ENCODE measurements at places on chromosomes 16 and 17.

DNA sequence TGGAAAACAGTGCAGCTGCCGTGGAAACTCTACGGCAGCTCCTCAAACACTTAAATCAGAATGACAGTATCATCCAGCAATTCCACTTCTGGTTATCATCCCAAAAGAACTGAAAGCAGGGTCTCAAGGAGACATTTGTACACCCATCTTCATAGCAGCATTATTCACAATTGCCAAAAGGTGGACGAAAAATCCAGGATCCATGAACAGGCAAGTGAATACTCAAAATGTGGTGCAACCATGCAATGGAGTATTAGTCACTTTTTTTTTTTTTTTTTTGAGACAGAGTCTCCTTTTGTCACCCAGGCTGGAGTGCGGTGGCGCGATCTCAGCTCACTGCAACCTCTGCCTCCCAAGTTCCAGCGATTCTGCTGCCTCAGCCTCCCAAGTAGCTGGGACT lies 10.6 kb upstream of the AATK start:
- H3K36me3 ChIP-seq: peaks cover 7% of the 10 kb centered on the region
- DNase-seq: no peak
- peaks cover 7% of the 10 kb centered on the region for H3K4me1 ChIP-seq
- H3K27ac ChIP-seq: no peak overlapping the region
- no peaks in the 10 kb centered on the region for H3K27me3 ChIP-seq

GRCh38 chr17:33494151-33494550 lies 201.1 kb upstream of the ASIC2 start:
- no peak for DNase-seq
- no peaks in the 10 kb centered on the region for H3K27me3 ChIP-seq
- no peaks in the 10 kb centered on the region for H3K4me1 ChIP-seq
- H3K4me3 ChIP-seq: no peak overlapping the region

- no peak overlapping the region for H3K4me3 ChIP-seq
- no peaks in the 10 kb centered on the region for H3K36me3 ChIP-seq
- H3K4me1 ChIP-seq: peaks cover 5% of the 10 kb centered on the region
Observed at GRCh38 chr17:19513897-19514488, 19.7 kb upstream of the SLC47A1 start.

- H3K27me3 ChIP-seq: no peaks in the 10 kb centered on the region
- no peaks in the 10 kb centered on the region for H3K36me3 ChIP-seq
- H3K4me3 ChIP-seq: no peak overlapping the region
- H3K27ac ChIP-seq: no peak overlapping the region
- H3K4me1 ChIP-seq: peaks cover 19% of the 10 kb centered on the region
Observed at GRCh38 chr17:77248216-77249114, 107.7 kb downstream of the SEC14L1 start.
